ENCODE measurements at places on chromosomes 3 and 15.

DNA sequence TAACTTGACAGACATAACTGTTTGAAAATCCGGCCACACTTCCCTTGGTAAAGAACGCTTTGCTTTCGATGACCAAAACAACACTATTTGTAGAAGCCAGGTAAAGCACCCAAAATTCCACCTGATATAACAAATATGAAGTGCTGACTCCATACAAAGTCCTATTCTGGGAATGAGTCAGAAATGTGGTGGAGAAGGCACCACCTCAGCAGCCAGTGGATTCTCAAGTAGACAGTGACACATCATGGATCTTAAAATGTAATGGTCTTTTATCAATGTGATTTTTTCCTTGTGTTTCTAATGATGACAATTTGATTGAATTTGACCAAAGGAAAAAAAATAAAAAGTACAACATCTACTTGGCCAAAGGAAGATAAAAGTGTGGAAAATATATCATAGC, 135.0 kb upstream of the WNT5A start:
- DNase-seq: no peak

DNA sequence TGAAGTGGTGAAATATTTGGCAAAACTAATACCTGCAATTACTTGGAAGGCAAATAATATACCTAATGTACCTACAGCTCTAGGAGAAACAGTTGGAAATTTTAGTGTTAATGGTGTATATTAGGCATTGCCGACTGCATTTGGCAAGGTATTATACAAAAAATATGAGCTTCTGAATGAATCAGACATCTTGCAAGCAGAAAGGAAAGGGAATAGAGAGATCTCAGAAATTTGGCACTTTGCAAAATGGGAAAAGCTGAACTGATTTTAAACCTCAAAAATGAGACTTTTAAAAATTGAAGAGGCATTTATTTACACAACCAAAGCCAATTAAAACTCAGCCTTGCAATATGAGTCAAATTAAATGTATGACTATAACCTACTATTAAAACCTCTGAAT, 40.2 kb upstream of the C15orf61 start:
- no peak for DNase-seq

DNA sequence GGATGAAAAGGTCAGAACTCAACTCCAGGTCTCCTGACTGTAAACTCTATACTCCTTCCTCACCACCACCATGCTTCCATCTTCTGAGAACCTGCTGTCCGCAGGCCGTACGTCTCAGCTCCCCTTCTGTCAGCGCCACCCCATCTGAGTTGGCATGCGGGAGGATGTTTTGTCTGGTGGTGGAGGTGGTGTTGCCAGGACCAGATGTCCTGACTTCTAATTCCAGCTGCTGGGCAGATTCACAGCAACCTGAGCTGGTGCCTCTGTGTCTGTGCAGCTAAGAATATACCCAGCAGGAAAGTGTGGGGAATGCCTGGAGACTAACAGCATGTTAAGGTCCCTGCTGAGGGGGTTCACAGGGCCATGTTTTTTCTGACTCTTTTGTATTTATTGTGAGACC, 23.2 kb downstream of the PLA1A start:
- no peak for DNase-seq

GRCh38 chr3:178603735-178604134, 67.5 kb downstream of the KCNMB2 start:
- no peak for DNase-seq

DNA sequence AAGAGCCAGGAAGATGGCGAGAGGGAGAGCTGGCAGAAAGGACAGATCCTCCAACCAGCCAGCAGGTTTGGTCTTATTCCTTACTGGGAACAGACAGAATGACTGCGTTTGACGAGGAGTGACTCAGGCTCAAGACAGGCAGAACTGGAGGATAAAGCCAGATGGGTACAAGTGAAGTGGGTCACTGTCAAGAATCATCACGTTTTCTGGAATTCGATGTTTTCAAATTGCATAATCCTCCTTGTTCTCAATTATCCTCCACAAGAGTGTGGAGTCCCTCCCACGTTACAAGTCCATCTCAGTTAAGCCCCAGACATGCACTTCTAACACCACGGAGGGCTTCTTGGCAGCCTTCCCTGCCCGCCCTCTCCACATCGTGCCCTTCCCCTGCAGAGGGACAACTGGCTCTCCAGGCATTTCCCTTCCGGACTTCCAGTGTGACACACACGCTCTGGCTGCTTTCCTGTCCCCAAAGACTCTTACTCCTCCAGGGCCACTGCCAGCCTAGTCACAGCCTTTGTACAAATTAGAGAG, 183.1 kb downstream of the CHST2 start:
- DNase-seq: no peak

GRCh38 chr15:48940508-48940907, 23.2 kb downstream of the SHC4 start:
- no peak for DNase-seq

GRCh38 chr3:177340243-177340830, 143.1 kb upstream of the TBL1XR1 start:
- DNase-seq: no peak
